ENCODE measurements at places on chromosomes 5 and 9. TPM values are rescaled to one million over a fixed set of nuclear protein-coding genes. Genes with fewer than 3 reads are reported as not detected.
A peak's percentile ranks its signal among the peaks of the same experiment; 100 is the strongest.

- DNase-seq: no peak
Measured at GRCh38 chr9:95129476-95130291, 187.8 kb downstream of the FANCC start.

- DNase-seq: peak; percentile 20
Measured at GRCh38 chr9:8857068-8857925, 1057.7 kb upstream of the DMAC1 start.

PCDHA4 gene
- polyA plus RNA-seq: 0.05 TPM

EQTN gene
- polyA plus RNA-seq: not detected

PITX1 gene
- 7.0 TPM for polyA plus RNA-seq

DNA sequence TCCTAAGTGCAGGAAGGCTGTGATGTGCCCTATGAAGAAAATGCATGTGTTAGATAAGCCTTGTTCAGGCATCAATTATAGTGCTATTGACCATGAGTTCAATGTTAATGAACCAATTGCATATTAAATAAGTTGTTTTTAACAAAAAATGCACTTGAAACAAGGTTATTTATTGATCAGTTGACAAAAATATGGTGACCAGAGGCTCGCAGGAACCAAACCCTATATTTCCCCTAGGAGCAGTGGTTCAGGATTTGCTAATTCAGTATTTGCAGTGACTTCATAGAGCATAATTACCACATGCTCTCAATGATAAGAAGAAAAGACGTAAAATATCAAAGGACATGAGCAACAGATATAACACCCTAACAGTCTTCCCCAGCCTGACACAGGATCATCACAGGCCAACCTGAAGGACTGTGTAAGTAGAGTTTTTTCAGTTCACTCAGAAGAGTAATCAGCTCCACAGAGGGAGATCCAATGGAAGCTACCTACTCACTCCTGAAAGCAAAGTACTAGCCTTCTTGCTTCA lies 92.3 kb downstream of the SEMA5A start:
- DNase-seq: no peak

DNA sequence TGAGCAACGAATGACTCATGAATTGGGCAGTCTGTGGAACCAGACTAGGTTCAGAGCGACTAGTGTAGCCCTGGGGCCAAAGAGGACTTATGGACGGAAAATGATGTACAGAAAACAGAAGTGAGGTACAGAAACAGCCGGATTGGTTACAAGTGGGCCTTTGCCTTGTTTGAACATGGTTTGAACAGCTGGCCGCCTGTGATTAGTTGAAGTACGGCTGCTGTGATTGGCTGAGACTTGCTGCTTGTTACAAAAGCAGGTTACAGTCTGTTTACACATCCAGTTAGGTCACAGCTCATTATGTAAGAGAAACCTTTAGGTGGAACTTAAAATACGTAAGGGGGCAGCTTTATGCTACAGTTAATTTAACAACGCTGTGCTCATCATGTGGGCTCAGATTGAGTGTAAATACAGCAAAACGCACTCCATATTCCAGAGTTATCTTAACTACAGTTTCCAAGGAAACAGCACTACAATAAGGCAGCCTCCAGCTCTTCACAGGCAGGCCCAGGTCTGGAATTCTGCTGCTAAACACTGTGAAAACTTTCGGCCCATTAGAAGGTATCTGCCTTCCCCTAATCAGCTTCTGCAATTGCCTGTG lies 6.5 kb downstream of the AMACR start:
- DNase-seq: peak; percentile 75

ARL14EPL gene
- not detected for polyA plus RNA-seq

GRCh38 chr9:131349881-131350563 lies 43.9 kb upstream of the PRRC2B start:
- DNase-seq: peak; percentile 84

DNA sequence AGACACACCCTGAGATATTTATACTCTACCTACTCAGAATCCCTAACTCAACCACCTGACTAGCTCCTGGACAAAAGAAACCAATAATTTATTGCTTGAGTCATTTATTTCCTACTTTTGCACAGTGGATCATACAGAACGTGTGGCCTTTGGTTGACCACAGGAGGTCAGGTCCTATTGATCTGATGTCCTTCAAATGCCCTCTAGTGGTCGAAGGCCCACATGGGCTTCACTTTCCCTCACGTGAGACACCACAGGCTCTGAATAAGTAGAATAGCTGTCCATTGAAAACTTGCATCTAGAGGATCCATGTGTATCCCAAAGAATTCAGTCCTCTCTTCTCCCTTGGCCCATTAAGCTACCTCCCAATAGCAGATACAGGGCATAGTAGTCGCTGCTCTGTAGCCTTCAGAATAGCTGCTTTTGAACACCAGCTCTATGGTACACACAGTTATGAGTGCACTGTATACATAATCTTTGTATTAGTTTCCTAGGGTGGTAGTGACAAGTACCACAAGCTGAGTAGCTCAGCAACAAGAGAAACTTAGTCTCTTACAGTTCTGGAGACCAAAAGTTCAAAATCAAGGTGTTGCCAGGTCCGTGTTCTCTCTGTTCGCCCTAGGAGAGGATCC lies 177.6 kb upstream of the SMARCA2 start:
- DNase-seq: peak; percentile 18

GRCh38 chr5:145856285-145856818 lies 16.5 kb downstream of the GRXCR2 start:
- DNase-seq: peak; percentile 55

MEIKIN gene
- polyA plus RNA-seq: not detected
